ENCODE measurements at places on chromosomes 12 and 14.

- DNase-seq: no peak
These were observed 1469.3 kb downstream of the AACS start for GRCh38 chr12:126534495-126534894.

DNA sequence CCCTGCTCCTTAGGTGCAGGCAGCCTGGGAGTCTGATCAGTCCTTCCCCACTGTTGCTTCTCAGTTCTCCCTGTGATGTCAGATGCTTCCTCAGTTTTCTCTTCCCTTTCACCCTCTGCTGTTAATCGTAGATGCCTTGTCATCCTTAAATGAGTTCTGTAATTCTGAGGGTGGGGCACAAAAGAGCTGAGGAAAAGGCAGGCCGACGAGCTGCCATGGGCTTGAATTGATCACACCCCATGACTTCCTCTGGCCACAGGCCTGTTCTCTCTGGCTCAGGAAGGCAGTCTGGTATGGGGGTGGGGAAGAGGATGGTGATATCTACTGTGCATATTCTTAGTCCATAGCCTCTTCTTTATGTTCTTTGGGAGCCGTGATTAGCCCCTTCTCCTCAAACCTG lies 5.2 kb upstream of the AP1G2 start:
- no peak for DNase-seq

GRCh38 chr14:36553656-36554260 lies 28.7 kb downstream of the NKX2-8 start:
- DNase-seq: no peak

DNA sequence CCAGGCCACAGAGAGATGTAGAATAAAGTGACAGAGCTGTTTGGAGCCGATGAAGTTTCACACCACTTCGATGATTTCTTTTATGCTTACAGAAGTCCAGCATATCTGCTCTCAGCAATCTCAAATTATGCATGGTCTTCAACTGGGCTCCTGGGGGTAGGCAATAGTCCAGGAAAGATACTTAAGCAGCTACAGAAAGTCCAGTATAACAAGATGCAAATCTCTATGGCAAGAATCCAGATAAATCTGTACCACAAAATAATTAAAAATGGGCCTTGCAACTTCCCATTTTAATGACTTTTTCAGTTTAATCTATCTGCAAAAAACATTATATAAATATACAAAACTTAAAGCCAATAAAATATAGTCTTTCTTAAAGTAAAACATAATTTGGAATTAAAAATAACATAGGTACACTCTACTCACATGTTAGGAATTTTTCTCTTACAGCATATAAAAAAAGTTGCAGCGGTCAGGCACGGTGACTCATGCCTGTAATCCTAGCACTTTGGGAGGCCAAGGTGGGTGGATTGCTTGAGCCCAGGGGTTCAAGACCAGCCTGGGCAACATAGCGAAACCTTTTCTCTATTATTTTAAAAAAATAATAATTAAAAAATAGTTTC lies 20.5 kb upstream of the RAD51AP1 start:
- DNase-seq: no peak

- DNase-seq: no peak
These were observed 160.4 kb downstream of the CACNA1C start for GRCh38 chr12:2212971-2213869.

DNA sequence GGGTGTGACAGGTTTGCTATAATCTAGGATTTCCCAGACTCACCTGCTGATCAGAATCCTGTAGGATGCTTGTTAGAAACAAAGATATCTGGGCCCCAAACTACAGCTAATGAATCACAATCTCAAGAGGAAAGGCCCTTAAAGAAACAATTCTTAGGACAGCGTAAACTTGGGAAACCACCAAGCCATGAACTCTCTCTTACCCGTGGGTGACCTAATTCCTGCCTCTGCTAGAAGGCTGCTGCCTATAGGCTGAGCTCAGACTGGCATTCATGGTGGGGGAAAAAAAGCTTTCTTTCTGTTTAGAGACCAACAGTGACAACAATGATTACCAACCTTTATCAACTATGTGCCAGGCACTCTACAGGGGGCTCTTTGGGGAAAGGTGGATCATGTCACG lies 213.9 kb upstream of the FKBP4 start:
- no peak for DNase-seq

GRCh38 chr12:52197371-52198231 lies 5.8 kb upstream of the KRT80 start:
- DNase-seq: no peak

DNA sequence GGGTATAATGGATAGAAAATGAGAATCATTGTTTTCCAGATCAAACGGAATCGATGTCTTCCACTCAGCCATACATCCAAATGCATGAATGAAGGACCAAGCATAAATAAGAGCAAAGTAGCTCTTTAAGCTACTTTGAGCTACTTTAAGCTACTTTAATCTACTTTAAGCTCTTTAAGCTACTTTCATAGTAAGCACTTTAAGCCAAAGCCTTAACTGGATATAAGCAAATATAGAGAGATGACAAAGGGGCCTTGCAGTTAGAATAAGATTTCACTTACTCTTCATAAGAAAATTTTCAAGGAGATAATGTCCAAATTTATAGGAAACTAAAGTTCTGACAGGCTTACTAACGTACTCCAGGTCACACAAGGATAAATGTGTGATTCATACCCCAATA lies 355.6 kb upstream of the KITLG start:
- DNase-seq: no peak
